ENCODE measurements at places on chromosomes 1 and 21.

GRCh38 chr1:179493323-179493722 lies 82.4 kb downstream of the NPHS2 start:
- DNase-seq, result no peak

GRCh38 chr1:53641481-53642214 lies 97.3 kb downstream of the GLIS1 start:
- DNase-seq, result no peak

DNA sequence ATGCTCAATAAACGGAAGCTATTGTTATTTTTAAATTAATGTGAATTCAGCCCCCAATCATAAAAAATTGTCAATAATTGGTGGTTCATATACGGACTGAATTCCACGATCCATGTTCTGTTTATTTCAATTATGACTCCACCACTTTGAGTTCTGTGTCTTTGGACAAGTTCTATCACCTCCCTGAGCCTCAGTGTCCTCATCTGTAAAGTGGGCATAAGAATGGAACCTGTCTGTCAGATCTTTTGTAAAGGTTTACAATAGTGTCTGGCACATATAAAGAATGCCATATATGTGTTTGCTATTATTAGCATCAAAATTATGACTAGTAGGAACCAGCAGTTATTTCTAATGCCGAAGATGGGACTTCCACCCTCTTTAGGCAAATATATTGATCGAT lies 183.3 kb downstream of the KAZN start:
- no peak for DNase-seq

- DNase-seq, result no peak
These were observed 324.9 kb upstream of the POU3F1 start for GRCh38 chr1:38371505-38371844.

DNA sequence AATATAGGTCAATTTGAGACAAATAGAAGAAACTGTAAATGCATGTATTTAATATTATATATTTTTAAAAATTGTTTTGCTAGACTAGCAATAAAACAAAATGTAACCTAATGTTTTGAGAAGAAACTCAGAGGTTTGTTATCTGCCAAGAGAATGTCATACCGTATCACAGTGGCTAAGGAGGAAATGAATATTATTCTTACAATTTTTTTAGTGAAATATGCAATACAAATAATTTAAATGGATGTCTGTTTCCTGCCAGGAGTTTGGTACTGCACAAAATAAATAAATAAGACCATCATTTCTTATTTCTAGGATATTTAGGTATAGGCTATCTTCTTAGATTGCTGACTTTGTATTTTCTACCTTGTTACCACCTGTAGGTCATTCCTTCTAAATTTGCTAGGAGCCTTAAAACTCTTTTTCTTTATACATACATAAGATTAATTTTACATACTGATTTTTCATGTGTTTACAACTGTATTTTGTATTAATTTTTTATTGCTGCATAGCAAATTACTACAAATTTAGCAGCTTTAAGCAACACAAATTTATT lies 113.6 kb downstream of the NEK7 start:
- DNase-seq, result no peak

GRCh38 chr1:34670982-34671381 lies 83.9 kb upstream of the GJB5 start:
- DNase-seq, result no peak

GRCh38 chr1:200524092-200524491 lies 96.5 kb downstream of the KIF14 start:
- no peak for DNase-seq

GRCh38 chr1:206770531-206771337 lies at the start of gene IL19:
IL19 (plus strand) TSS chr1:206770773; CDS start chr1:206836663, 65,890 bp downstream.
- peak; percentile 87 for DNase-seq

- peak; percentile 88 for DNase-seq
These were observed 38.4 kb upstream of the CD101 start for GRCh38 chr1:116962987-116963639.

DNA sequence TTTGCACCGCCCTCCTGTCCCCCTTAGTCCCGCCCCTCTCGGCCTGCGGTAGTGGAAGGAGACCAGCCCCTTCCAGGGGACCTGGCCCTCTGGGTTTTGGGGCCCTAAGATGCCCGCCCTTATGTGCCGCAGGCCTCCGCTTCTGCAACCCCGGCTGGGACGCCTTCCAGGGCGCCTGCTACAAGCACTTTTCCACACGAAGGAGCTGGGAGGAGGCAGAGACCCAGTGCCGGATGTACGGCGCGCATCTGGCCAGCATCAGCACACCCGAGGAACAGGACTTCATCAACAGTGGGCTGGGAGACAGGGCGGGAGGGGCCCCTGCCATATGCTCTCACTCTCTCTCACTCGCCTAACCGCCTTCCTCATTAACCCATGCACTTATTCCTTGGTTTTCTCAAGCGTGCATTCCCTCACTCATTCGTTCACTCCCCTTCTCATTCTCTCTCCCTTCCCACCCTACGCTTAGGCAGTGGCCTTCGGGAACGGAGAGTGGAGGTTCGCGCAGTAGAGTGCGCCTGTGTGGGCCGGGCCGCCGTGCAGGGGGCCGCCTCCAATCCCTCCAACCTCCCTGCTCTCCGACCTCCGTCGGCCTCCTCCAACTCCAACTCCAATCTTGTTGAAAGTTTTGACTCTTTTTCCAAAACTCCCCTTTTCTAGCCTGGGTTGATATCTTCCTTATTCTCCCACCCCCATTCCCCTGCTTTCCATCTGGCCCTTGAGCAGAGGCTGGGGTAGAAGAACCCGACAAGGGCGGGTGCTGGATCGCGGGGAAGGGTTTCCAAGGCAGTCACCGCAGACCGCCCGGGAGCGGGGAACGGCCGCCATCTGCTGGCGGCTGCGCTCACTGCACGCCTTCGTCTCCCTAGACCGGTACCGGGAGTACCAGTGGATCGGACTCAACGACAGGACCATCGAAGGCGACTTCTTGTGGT lies 15.2 kb downstream of the BCAN start:
- DNase-seq, result peak; percentile 53

- DNase-seq, result no peak
These were observed 25.8 kb upstream of the GBP5 start for GRCh38 chr1:89298461-89298860.

GRCh38 chr1:222880587-222880986 lies 65.7 kb downstream of the DISP1 start:
- no peak for DNase-seq

- no peak for DNase-seq
These were observed 77.1 kb downstream of the RYR2 start for GRCh38 chr1:237119091-237119490.

- DNase-seq, result no peak
These were observed 556 bp downstream of the MECR start for GRCh38 chr1:29230204-29230552.

DNA sequence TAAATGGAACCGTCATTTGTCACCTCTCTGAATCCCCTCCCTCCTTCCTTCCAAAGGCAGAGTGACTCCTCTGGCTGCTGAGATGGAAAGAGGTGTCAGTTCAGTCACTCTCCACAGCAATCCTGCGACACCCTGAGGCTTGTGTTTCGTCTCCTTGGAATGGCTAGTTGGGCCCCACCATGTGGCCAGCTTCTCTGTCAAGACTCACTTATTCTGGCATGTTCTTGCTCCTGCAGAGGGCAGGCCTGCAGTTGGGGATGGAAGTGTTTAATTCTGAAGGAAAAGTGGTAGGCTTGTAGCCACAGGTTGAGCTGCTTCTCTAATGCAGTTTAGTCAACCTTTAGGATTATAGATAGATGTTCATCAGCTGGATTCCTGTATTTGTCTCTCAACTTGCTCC lies 149.6 kb downstream of the LMO4 start:
- no peak for DNase-seq

GRCh38 chr1:207923561-207923960 lies 12.6 kb upstream of the CD34 start:
- DNase-seq, result peak; percentile 20

- no peak for DNase-seq
These were observed 7.3 kb downstream of the CTRC start for GRCh38 chr1:15445390-15446122.

- DNase-seq, result no peak
These were observed 69.1 kb upstream of the STUM start for GRCh38 chr1:226479474-226479873.

DNA sequence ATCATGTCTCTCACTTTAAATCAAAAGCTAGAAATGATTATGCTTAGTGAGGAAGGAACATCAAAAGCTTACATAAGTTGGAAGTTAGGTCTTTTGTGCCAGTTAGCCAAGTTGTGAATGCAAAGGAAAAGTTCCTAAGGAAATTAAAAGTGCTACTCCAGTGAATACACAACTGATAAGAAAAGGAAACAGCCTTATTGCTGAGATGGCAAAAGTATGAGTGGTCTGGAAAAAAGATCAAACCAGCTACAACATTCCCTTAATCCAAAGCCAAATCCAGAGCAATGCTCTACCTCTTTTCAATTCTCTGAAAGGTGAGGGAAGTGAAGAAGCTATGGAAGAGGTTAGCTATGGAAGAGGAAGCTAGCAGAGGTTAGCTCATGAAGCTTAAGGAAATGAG lies 378.7 kb downstream of the KCNT2 start:
- no peak for DNase-seq

GRCh38 chr1:237570530-237570929 lies 320.2 kb downstream of the ZP4 start:
- DNase-seq, result no peak

GRCh38 chr1:90434460-90434859 lies 282.6 kb downstream of the BARHL2 start:
- no peak for DNase-seq

- DNase-seq, result no peak
These were observed 3.0 kb downstream of the MMEL1 start for GRCh38 chr1:2629627-2630497.

GRCh38 chr1:40810927-40811326 lies 27.3 kb downstream of the KCNQ4 start:
- no peak for DNase-seq

DNA sequence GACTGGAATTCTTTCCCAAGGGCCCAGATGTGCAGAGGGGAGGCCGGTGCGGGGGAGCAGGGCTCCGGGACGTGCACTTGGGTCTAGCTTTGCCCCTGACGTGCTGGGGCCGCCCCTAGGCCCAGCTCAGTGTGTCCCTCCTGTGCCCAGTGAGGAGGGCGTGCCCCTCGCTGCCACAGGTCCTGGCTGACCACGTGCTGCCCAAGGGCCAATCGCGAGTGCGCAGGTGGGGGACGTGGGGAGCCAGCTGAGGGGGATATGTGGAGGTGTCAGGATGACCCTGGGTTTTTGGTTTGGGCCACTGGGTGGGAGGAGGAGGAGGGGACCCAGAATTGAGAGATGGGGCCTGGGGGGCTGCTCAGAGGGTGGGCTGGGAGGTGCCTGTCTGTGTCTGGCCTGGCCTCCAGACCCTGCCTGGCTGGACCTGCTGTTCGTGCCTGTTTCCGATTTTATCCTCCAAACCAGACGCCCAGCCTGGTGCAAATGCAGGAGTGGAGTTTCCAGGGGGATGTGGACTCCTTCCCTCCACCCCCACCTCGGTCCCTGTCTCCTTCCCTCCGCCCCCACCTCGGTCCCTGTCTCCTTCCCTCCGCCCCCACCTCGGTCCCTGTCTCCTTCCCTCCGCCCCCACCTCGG lies 6.1 kb upstream of the RNF223 start:
- no peak for DNase-seq

DNA sequence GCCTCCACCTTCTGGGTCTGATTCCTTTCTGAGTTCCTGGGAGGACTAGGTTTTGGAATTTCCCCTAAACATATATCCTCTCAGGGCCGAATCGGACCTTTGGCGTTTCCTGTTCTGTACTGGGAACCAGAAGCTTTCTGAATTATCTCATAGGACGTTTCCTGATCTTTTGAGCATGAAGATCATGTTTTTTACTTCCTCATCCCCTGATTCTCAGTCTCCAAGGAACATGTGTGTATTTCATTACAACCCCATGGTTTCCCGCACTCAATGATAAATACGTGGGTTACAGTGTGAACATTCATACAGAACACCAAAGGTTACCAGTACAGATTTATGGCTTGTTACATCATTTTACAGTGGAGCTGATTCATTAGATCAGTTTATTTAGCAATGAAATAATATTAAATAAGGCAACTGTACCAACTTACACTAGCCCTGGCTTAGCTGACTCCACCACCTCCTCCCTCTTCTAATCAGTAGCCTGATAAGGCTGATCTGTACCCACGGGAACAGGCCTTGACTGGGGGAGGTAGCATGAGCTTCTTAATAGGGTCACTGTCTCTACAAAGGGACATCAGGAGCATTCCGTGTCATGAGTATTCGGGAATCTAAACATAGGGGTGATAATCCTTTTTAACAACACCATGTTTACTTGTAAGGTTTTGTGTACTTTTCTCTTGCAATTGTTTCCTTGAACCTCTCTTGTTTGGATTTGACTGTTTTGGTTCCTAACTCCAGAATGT lies 57.8 kb upstream of the ERRFI1 start:
- DNase-seq, result peak; percentile 81

DNA sequence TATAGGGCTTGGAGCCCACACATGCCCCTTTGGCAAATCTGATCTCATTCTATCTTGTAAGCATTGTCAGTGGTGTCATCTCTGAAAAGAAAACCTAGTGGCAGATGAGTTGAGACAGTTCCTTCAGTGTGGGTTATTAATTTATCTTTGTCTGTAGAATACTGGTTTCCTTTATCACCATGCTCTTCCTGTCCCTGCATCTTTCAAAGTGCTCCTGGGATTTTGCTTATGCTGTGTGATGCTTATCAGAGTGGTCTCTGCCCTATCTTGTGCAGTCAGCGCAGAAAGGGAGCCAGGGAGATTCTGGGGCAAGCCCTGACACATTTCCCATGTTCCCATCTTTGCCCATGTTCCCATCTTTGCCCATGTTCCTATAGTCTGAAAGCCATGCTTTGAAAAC lies 402.9 kb downstream of the RWDD3 start:
- DNase-seq, result no peak

GRCh38 chr1:34655206-34655874 lies 99.5 kb upstream of the GJB5 start:
- no peak for DNase-seq

DNA sequence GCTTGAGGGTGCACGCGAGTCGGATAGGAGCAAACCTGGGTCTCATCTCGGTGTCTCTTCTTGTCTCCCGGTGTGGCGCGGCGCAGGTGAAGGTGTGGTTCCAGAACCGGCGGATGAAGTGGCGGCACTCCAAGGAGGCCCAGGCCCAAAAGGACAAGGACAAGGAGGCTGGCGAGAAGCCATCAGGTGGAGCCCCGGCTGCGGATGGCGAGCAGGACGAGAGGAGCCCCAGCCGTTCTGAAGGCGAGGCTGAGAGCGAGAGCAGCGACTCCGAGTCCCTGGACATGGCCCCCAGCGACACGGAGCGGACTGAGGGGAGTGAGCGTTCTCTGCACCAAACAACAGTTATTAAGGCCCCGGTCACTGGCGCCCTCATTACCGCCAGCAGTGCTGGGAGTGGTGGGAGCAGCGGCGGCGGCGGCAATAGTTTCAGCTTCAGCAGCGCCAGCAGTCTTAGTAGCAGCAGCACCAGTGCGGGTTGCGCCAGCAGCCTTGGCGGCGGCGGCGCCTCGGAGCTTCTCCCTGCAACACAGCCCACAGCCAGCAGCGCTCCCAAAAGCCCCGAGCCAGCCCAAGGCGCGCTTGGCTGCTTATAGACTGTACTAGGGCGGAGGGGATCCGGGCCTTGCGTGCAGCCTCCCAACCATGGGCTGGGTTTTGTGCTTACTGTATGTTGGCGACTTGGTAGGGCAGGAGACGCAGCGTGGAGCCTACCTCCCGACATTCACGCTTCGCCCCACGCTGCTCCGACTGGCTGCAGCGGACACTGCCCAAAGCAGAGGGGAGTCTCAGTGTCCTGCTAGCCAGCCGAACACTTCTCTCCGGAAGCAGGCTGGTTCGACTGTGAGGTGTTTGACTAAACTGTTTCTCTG lies 5.1 kb downstream of the HLX start:
- DNase-seq, result no peak

GRCh38 chr1:209653915-209654351 lies 1.7 kb upstream of the LAMB3 start:
- no peak for DNase-seq

- no peak for DNase-seq
These were observed 155.3 kb downstream of the CDC7 start for GRCh38 chr1:91655912-91656449.

GRCh38 chr1:205948039-205948438 lies 4.8 kb upstream of the SLC26A9 start:
- peak; percentile 63 for DNase-seq
